DMS53 (cell line): ENCODE measurements at places on chromosomes 5 and 9.

- DNase-seq: no peak
Observed at GRCh38 chr5:42037379-42037932, 112.4 kb downstream of the FBXO4 start.

DNA sequence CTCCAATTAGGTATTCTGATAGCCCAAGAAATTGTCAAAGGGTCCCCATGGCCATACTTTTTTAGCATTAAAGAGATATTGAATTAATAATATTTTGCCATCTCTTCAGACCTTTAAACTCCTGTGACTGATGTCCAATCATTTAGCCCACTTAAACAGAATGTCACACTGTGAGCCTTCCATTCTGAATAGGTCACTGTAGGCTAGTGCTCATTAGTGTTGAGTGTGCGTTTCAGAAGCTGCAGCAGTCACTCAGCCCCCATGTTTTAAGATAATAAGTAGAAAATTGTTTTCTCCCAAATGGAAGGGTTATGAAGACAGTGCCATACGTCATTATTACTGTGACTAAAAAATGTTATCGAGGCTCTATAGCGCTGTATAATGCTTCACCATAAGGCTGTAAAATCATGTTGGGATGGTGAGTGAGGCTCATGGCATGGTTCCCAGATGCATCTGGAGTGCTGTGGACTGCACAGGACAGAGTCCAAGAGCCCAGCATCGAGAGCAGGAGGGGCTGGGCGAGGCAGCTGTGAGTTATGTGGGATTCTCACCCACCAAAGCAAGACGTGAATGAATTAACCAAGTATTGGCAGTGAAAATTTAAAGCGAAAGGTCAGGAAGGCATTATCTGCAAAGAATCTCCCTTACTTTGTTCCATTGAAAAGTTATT lies 2112.9 kb upstream of the WWC1 start:
- DNase-seq: no peak

DNA sequence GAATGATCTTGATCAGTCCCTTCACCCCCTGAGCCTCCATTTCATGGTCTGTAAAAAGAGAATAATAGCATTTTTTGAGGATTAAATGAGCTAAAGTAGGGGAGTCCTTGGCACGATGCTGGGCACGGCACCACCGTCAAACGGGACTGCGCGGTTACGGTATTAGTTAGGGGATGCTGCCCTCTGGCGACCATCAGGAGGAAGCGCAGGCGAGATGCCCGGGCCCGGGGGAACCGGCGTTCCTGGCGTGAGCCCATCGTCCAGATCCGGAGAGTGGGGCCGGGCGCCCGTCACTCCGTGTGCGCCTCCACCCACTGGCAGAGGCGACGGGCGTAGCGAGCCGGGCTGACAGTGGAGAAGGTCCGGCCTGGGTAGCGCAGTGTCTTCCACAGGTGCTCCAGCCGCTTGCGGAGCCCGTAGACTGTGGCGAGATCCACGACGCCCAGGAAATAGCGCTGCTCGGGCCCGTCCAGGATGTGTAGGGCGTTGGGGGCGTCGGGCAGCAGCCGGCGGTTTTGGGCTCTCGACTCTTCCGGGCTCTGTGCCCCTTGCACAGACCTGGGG lies 4.8 kb upstream of the ST6GALNAC4 start:
- DNase-seq: peak; percentile 72

DNA sequence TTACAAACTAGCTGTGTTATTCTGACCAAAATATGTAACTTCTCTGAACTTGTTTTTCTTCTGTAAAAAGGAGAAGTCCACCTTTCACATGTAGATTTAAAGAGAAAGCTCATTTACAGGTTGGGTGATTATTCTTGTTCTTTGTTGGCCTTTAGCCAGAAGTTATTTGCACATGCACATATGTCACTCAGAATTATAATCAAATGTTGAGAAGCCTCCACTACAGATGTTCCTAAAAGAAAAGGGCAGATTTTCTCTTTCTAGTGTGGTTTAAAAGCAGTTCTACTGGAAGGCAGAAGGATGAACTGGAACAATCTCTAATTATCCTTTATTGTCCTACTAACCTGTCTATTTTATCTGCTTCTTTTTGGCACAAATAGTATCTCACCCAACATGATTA lies 209.8 kb upstream of the ELAVL2 start:
- DNase-seq: peak; percentile 1

GRCh38 chr5:11390291-11390767 lies 513.9 kb downstream of the CTNND2 start:
- DNase-seq: no peak

GRCh38 chr9:84694248-84694647 lies 24.7 kb downstream of the NTRK2 start:
- DNase-seq: no peak

DNA sequence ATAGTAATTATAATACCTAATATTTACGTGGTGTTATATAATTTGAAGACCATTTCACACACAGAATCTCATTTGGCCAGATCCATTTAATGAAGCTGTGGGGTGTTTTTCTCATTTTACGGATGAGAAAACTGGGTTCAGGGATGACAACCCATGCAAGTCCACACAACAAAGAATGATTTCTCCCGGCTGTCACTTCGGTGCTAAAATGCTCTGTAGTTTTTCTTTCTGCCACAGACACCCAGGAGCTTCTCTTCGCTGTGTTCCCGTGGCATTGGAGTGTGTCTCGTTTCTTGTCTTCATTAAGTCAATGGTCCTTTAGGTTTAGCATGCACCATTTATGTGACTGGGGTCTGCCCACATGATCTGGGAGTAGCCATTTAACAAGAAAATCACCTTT lies 308.5 kb downstream of the ENC1 start:
- DNase-seq: no peak

DNA sequence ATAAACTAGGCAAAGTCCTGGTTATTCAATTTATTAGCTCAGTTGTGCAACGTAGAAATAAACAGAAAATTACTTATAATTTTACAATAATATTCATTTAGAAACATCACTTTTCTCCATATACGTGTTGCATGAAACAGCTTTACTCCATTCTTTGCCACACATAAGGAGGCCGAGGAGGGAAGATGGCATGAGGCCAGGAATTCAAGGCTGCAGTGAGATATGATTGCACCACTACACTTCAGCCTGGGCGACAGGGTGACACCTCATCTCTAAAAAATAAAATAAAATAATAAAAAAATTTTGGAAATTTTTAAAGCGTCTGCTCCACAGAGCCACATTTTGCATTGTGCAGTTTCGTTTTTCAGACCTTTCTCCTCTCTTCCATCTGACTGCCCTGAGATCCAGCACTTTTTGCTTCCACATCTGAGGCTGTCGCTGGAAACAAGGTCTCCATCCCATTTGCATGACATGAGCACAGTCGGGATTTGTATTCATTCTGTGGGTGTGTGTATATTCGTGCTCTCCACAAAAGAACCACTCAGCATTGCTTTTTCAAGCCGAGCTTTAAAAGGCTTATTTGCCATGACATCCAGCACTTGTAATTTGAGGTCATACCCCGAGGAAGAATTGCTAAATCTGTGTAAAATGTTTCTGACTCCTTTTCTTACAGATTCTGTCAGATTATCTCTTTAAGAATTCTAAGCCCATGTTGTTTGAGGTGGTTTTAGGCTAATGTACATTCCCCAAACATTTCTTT lies 98.6 kb upstream of the MSX2 start:
- DNase-seq: no peak

DNA sequence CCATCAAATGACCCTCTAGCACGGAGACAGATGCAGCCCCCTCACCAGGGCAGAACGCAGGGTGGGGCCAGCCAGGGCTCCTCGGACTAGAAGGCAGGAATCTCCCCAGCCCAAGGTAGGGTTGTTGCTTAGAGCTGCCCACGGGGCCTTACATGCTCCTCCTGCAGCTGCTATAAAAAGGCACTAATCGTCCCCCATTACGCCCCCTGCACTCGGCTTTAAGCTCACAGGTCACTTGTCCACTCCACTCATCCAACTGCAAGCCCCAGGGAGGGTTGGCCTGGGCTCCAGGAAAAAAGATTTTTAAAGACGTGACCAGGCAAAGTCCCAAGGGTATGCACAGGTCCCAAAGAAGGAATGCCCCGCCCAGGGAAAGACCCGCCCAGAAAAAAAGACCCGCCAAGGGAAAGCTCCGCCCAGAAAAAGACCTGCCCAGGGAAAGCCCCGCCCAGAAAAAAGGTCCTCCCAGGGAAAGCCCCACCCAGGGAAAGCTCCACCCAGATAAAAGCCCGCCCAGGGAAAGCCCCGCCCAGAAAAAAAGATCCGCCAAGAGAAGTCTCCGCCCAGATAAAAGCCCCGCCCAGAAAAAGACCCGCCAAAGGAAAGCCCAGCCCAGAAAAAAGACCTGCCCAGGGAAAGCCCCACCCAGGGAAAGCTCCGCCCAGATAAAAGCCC lies 11.1 kb downstream of the GRIN1 start:
- no peak for DNase-seq

DNA sequence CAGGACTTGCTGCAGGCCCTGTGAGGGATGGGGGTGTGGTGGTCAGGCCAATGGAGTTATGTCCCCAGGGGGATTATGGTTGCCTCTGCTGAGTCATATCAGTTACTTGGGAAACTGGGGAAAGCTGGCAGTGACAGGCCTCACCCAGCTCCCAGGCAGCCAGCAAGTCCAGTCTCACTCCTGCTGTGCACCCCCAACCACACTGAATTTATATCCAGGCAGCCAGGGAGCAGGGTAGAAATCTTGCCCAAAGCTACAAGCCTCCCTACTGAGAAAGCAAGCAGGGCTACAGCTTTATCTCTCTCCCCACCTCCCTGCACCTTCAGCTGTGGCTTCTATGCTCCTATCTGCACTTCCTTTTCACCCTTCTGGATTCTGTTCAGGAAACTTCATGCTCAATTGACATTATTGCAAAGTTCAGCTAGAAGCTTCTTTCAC lies 2076.0 kb upstream of the CDH9 start:
- peak; percentile 21 for DNase-seq

GRCh38 chr5:34009610-34010009 lies 1.8 kb upstream of the AMACR start:
- DNase-seq: no peak

GRCh38 chr5:142716963-142717362 lies 31.1 kb upstream of the FGF1 start:
- DNase-seq: peak; percentile 80

GRCh38 chr9:72576087-72576486 lies 54.7 kb downstream of the TMC1 start:
- DNase-seq: no peak

GRCh38 chr5:113538313-113538712 lies 24.8 kb downstream of the YTHDC2 start:
- no peak for DNase-seq

DNA sequence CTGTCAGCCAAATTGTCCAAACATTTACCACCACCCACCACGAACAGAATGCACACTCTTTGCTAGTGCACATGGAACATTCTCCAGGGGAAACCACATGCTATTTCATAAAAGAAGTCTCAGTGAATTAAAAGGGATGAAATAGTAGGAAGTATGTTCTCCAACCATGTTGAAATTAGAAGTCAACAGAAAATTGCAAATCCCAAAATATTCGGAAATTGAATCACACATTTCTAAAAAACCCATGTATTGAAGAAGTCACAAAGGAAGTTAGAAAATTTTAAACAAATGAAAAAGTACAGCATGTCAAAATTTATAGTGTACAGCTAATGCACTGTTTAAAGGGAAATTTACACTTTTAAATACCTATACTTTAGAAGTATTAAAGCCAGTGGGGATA lies 50.8 kb downstream of the TGFBR1 start:
- DNase-seq: no peak

DNA sequence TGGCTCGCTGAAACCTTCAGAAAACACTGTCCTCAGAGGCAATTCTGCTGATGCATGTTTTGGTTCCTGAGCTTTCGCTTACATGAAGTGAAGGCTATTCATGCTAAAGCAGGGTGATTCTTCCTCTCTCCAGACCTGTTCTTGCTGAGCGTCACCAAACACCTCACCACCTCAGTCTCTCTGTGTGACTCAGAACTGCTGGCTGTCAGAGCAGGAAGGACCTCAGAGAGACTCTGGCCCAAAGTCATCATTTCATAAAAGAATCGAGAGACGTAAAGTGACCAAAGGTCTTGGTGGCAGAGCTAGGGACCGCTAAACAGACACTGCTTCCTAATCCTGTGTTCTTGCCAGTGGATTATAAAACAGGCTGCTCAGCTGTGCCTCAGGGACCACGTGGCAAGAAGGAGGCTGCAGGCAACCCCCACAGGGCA lies 73.8 kb downstream of the LHFPL2 start:
- no peak for DNase-seq

DNA sequence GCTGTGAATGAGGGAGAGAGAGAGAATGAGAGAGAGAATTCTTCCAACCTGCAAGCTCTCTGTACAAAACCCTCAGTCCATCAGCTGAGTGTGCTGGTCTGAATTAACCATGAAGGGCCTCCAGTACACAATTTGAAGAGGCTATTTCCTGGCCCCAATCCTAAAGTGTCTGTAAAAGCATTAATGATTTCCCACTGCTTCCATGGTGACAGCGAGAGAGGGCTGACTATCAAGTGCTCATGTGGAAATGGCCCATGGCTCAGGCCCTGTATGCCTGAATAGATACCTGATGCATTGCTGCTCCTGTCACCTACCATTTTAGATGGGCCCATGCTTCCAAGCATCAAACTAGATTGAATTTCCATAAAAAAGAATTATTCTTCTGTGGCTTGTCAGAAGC lies 592.4 kb downstream of the KIF4B start:
- DNase-seq: peak; percentile 92

DNA sequence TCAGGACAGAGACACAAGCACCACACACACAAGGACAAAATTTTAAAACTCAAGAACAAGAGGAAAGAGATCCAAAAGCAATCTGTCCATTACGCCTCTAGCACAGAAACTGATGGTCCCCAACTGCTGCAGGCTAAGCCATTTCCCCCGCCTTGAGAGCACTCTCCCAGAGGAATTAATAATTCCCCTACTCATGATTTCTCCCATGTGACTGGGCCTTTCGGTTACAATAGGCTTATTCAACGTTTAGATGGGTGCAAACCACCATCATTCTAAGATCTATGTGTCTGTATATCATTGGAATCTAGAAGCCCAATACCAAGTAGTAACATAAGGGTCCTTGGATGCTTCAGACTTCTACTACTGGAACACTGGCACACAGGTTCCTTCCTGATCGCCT lies 18.8 kb downstream of the BRD8 start:
- DNase-seq: no peak

DNA sequence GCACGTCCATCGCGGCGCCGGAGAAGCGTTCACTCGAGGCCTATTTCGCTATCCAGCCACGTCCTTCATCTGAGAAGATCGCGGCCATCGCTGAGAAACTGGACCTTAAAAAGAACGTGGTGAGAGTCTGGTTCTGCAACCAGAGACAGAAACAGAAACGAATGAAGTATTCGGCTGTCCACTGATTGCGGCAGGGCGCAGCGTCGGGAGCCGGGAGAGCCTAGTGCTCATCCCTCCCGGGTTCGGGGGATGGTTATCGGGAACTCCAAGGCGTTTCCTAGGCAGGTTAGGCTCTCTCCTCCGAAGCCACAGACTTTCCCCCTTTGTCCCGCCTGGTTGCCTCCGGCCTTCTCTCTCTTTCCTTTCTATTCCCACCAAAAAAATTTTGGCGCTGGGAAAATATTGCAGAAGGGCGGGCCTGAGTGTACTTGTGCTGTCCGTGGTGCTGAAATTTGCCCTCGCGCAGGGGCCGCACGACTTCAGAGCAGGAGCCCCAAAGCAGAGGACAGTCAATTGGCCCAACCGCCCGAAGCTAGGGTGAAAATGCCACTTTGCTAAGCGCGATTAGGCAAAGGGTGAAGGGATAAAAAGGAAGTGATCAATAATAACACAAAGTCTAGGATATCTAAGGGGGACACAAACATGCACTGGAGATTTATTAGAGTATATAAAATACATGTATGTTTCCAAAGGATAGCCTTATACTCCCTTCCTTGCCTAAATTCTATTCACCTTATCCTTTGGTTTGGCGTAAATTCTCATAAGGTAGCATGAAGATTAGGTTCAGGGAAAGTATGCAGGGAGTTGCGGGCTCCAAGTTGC lies 1.8 kb downstream of the POU4F3 start:
- peak; percentile 56 for DNase-seq
